ENCODE measurements at places on chromosomes 7 and 10.

GRCh38 chr7:134741907-134742635, 37.4 kb upstream of the CALD1 start:
- no peak for DNase-seq

GRCh38 chr10:21510241-21511094, 15.0 kb downstream of the SKIDA1 start:
- DNase-seq = no peak

DNA sequence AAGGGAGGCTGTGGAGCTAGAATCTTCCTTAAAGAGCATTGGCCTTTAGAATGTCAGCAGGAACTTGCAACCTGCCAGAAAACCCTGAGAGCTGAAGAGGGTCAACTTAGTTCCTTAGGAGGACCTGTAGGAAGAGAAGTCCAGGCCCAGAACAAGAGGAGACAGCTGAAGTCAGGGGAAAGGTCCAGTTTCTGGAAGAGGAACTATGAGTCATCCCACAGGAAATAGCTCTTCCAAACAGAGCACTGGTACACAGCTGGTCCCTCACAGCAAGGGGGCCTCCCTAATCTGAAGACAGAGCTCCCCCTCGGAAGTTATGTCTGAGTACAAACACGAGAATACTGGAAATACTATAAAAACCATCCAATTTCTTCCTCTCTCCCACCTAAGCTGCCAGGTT, 98.9 kb downstream of the HERPUD2 start:
- no peak for DNase-seq

- no peak for DNase-seq
Observed at GRCh38 chr7:133436014-133436428, 183.1 kb downstream of the EXOC4 start.

- no peak for DNase-seq
Observed at GRCh38 chr10:110864662-110865140, 7.0 kb upstream of the PDCD4 start.

DNA sequence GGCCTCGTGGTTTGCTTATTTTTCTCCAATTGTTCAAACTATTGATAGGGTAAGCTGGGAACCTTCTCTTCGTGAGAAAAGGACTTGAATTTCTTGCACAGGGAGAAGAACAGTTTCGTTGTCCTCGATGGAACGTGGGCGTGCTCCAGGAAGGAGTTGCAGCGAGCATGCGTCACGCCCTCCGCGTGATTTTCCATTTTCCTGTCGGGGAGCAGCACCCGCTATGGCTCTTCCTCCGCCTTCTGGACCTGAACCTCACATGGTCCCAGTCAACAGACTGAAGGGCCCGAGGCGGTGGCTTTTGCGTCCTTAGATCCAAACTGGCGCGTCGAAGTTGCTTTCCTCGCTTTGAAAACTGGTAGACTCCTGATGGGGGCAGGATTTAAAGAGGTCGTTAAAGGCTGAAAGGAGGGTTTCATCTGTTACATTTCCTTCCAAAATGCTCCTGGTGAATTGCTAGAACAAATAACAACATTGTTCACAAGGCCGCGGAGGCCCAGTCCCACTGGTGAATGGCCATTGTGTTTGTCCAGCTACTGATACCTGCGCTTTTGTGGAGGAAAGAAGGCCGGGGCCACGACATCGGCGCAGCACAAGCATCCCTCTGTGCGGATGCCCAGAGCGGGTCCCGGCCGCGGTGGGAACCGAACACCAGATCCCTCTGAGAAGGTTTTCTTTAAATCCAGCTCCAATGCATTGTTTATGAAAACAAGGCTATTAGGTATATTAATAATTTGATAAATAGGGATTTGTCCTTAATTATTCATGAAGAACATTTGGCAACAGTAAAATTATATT, 75.9 kb downstream of the EBF3 start:
- no peak for DNase-seq

- no peak for DNase-seq
Observed at GRCh38 chr10:62652564-62652963, 152.0 kb upstream of the ADO start.

GRCh38 chr7:138625849-138626230, 75.3 kb downstream of the SVOPL start:
- no peak for DNase-seq

- no peak for DNase-seq
Observed at GRCh38 chr10:1635340-1635739, 102.0 kb downstream of the ADARB2 start.

DNA sequence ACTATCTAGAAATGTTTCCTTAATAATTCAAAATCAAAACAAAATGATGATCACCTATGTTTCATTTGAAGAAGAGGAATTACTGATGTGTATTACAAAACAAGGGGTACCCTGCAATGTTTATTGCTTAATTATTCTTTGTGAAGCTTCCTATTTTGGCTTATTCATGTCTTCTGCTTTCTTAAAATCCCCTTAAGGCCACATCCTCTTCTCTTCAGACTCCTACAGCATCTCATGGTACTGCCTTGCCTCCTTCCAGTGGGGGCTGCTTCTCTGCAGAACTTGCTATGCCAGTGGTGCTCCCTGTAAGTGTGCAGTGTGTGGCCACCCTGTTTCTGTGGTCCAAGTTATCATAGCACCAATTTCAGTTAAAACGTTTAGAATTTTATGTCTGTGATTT, 35.0 kb downstream of the CCDC146 start:
- no peak for DNase-seq

GRCh38 chr7:31336202-31337001, 4.1 kb downstream of the NEUROD6 start:
- no peak for DNase-seq

- DNase-seq = no peak
Observed at GRCh38 chr10:123102673-123103072, 33.1 kb upstream of the HMX3 start.

GRCh38 chr10:122460891-122461293, 461 bp upstream of the HTRA1 start:
- DNase-seq = no peak

- no peak for DNase-seq
Observed at GRCh38 chr7:90648834-90649233, 52.7 kb downstream of the CDK14 start.

DNA sequence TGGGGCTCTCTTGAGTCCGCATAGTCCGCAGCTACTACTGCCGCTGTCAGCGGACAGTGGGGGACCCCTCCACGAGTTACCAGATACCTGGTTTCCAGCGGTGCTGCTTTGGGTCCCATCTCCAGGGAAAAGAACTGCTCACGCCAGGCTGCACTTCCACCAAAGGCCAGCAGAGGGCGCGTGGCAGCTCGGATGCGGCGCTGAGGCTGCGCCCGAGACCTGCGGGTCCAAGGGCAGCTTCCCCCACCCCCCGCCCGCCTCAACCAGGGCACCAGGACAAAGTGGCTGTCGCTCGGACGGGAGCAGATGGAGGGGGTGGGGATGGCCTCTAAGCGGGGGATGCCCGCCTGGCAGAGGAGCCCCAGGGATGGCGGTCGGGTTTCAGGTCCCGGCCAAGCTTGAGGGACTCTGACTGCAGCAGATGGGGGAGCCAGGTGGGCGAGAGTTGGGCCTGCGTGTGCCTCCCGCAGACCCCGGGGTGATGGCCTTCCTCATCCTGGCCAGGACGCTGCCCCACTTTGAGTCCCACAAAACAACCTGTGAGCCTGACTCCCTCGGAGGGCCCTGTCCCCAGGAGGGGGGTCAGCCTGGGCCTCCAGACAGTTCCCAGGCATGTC, 23.8 kb upstream of the ZNF735 start:
- peak; percentile 8 for DNase-seq

DNA sequence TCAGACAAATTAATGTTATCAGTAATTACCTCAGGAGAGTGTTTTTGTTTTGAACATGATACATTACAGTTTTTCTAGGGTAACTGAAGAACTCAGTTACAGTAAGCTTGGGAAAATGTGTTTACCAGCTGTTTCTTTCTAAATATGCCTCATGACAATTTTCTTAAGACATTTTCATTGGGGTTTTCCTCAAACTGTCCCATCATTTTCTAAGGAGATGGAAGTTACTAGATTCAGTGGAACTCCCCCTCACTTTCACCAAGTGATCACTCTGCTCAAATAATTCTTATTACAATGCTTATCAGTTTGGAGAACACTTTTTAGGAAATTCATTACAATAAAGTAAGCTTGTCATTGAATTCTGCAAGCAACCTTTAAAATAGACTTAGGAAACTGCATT, 6.4 kb upstream of the SPAG6 start:
- DNase-seq = no peak

GRCh38 chr10:24417053-24417452, 208.1 kb downstream of the KIAA1217 start:
- DNase-seq = no peak

GRCh38 chr7:158325530-158326381, 261.9 kb downstream of the PTPRN2 start:
- peak; percentile 81 for DNase-seq

DNA sequence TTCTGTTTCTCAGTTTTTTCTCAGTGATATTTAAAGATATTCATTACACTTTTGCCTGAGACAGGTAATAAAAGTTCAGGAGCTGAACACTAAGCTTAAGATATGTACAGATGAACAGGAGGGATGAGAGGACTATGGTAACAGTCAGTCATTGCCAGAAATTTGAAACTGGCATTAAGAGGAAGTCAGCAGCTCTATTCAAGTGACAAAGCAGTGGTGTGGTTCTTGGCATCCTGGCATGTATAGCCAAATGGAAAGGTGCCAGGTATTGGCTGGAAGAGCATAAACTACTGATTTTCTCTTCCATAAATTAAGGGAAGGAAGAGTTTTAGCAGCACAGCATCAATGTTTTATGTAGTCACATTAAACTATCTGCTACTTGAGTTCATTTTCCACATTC, 22.7 kb downstream of the HOXA1 start:
- DNase-seq = peak; percentile 48

- DNase-seq = no peak
Observed at GRCh38 chr7:129005186-129005585, 49.7 kb downstream of the TNPO3 start.

- no peak for DNase-seq
Observed at GRCh38 chr10:110758898-110759297, 112.8 kb upstream of the PDCD4 start.

DNA sequence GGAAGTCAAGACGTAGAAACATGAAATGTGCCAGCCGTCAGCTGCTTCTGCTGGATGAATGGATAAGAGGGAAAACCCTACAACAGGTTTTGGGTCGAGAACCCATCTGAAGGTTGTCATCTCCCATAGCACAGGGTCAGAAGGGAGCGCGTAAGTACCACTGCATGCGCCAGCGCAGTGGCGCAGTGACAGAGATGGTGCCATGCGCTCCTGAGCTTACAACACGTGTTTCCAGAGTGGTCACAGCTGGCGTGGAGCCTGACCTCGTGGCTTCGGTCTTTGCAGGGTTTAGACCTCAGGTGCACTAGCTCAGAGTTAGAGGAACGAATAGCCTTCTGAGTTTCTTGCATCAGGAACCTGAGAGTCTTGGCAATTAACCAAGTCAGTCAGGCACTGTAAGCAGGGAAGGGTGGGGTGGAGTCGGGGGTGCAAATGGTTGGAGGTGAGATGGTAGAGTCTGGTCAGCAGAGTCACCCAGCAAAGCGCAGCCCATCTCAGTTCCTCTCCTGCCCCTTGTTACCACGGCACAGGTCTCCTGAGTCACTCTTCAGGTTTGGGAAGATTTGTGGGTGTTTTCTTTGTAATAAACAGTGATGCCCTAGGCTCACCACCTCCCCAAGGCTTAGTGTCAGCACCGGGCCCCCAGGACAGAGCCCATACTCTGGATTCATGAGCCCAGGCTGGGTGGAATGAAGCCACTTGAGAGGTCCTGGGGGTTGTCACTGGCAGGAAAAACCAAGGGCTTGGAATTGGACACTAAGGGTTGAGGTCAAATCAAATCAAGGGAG, 84.1 kb upstream of the PPIF start:
- no peak for DNase-seq

- no peak for DNase-seq
Observed at GRCh38 chr7:158616050-158616449, 28.4 kb upstream of the PTPRN2 start.

DNA sequence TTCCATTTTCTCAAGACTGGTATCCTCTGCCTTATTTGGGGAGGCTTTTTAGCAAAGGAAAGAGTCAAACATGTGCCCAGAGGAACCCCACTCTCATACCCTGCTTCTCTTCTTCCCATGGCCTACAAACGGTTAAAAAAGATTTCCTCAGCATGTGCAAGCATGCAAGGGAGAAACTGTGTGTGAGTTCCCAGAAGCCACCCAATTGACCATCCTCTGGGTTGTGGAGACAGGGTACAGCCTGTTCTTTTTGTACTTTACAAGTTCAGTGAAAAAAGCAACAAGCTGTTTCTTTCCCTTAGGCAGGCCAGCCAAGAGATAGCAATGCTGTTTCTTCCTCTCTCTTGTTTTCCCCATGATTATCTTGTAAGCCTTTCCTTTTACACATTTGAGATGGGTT, 68.8 kb upstream of the MTPN start:
- no peak for DNase-seq

- DNase-seq = no peak
Observed at GRCh38 chr7:22115689-22116088, 170.0 kb upstream of the CDCA7L start.

DNA sequence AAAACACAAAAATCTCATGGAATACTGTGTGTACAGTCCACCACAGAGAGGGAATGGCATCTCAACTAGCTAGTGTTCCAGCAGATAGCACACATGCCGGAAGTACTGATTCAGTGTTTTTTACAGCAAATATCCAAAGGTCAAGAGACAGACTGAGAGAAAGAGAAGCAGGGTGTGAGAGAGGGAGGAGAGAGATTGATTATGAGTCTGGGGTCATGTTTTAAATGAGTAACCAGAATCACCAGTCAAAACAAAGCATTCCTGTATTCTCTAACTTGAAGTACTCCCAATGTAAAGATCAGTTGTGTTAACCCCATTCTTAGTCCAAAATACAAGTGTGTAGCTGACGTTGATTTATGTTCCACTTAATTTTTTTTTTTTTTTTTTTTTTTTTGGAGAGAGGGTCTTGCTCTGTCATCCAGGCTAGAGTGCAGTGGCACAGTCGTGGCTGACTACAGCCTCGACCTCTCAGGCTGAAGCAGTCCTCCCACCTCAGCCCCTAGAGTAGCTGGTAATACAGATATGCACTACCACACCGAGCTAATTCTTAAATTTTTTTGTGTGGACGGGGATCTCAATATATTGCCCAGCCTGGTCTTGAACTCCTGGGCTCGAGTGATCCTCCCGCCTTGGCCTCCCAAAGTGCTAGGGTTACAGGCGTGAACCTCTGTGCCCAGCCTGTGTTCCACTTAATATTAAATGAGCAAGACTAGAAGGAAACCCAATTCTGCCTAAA, 114.2 kb downstream of the TAF3 start:
- DNase-seq = no peak

GRCh38 chr7:79880312-79880711, 254.3 kb upstream of the GNAI1 start:
- peak; percentile 86 for DNase-seq

GRCh38 chr7:148622887-148623585, 32.5 kb downstream of the C7orf33 start:
- DNase-seq = no peak

- no peak for DNase-seq
Observed at GRCh38 chr7:151139791-151140190, 27.7 kb downstream of the GBX1 start.
